ENCODE measurements at places on chromosomes 11 and 22.

- no peak for DNase-seq
Observed at GRCh38 chr22:45645150-45645525, 26.5 kb upstream of the ATXN10 start.

DNA sequence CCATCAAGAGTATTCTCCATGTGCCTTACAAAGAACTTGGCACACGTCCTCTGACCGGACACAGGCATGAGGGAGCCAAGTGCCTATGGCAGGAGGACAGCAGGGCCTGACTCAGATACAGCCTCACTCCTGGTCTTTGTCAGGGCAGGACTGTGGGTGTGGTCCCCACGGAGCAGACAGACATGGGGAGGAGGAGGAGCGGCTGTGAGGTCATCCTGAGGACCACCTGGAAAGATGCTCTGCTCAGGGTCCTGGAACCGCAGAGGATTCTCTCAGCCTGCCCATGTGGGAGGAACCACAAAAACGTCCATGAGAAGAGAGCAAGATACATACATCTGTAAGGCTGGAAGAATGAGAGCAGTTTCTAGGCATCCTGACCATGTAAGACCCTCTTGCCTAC is 576.3 kb downstream of the BRD1 start:
- no peak for DNase-seq

DNA sequence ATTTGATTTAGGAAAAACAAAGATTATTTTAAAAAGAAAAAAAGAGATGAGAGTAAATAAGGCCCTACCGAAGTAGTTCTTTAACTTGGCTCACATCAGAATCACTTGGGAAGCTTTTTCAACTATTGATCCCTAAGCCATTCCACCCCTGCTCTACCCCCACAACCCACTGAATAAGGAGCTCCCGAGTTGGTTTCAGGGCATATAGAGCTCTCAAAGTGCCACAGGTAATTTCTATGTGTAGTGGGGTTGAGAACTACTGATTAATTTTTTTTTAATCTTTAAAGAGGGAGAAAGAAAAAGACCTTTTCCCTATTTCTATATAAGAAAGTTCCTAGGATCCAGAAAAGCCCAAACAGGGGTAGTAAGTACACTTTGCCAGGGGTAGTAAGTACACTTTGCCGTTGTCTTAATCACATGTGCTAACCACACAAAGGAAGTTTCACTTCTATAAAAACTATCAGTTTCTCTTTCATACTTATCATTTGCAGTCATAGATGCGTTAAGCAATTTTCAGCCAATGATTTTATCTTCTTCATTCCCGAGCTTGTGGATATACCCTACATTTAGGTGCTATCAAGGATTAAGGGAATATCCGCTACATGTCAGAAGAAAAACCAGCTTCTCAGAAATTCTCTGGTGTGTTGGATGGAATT is 108.4 kb upstream of the ZC3H12C start:
- DNase-seq: no peak

- no peak for DNase-seq
Observed at GRCh38 chr11:2655016-2655719, 44.6 kb downstream of the KCNQ1OT1 start.
